ENCODE measurements at places on chromosomes 13 and 19. TPM values are rescaled to one million over a fixed set of nuclear protein-coding genes. Genes with fewer than 3 reads are reported as not detected.

Gene ZNF491
- 0.34 TPM for total RNA-seq

Gene SERTM1
- not detected for total RNA-seq

Gene CYP4F2
- total RNA-seq, result not detected

Gene FBXL12
- 9.6 TPM for total RNA-seq

Gene GPC6
- total RNA-seq, result 0.34 TPM

Gene GPALPP1
- total RNA-seq, result 21.5 TPM

Gene KLF5
- 79.6 TPM for total RNA-seq

Gene ETFB
- total RNA-seq, result 26.7 TPM

Gene RAB8A
- 67.3 TPM for total RNA-seq

Gene PABPC3
- 0.21 TPM for total RNA-seq

Gene ZNF497
- total RNA-seq, result 2.7 TPM

Gene SLC25A41
- total RNA-seq, result 0.21 TPM

Gene SOX1
- not detected for total RNA-seq

Gene C13orf46
- 0.43 TPM for total RNA-seq

Gene ZNF382
- total RNA-seq, result 4.1 TPM

Gene ANGPTL8
- total RNA-seq, result not detected

Gene CEACAM19
- total RNA-seq, result 6.3 TPM

Gene ZNF729
- total RNA-seq, result not detected

Gene SLC7A1
- 66.0 TPM for total RNA-seq

Gene S1PR5
- total RNA-seq, result 19.5 TPM

Gene PDCD2L
- total RNA-seq, result 28.4 TPM

Gene MBD3L3
- not detected for total RNA-seq

Gene NTF4
- 5.5 TPM for total RNA-seq

Gene GSX1
- not detected for total RNA-seq

Gene ZNF177
- 2.3 TPM for total RNA-seq

Gene OR7C1
- not detected for total RNA-seq

Gene LYL1
- 0.68 TPM for total RNA-seq

Gene FPR2
- total RNA-seq, result not detected

Gene ETV2
- total RNA-seq, result not detected

Gene VSTM2B
- not detected for total RNA-seq

Gene CGB2
- not detected for total RNA-seq

Gene ZNF471
- total RNA-seq, result 1.7 TPM

Gene CBY2
- 0.07 TPM for total RNA-seq

Gene ABHD17A
- 40.0 TPM for total RNA-seq

Data from nasal cavity respiratory epithelium epithelial cell of viscerocranial mucosa (primary cell).